ENCODE measurements at places on chromosomes 2 and 18. TPM values are rescaled to one million over a fixed set of nuclear protein-coding genes. Genes with fewer than 3 reads are reported as not detected.

The MSTN gene
- 0.02 TPM for total RNA-seq

The ALPP gene
- total RNA-seq = 0.84 TPM

DNA sequence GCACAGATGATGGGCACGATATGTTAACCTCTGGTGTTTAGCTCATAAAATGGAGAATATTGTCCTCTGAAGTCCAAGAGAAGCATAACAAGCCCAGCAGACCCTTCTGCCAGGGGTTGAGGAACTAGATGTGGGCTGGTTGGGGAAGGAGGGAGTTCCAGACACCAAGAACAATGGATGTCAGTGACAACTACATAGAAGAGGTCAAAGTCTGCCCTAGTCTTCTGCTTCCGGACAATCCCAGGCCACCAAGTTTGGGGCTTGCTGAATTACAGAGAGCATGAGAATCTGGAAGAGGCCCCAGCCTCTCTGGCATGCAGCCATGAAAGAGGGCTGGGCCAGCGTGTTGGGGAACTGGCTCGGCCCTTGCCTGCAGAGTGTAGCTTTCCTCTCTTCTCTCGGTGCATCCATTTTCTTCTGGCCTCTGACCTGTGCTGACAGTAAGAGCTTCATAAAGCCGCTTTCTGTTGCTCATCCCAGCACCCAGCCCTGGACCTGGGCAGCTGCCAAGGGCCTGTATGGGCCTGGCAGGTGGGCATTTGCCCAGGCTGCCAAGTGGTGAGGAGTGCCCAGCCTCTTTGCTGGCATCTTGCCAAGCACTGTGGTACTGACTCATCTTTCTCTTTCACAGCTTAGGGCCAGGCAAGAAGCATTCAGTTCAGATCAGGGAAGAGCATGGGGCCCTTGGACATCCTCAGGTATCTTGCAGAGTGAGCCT is 14.6 kb upstream of the LAPTM4A start:
- DNase-seq = peak; percentile 95

The CIDEA gene
- total RNA-seq = not detected

The C2orf78 gene
- not detected for total RNA-seq

GRCh38 chr18:9405130-9405529 is 70.2 kb upstream of the RALBP1 start:
- no peak for DNase-seq

DNA sequence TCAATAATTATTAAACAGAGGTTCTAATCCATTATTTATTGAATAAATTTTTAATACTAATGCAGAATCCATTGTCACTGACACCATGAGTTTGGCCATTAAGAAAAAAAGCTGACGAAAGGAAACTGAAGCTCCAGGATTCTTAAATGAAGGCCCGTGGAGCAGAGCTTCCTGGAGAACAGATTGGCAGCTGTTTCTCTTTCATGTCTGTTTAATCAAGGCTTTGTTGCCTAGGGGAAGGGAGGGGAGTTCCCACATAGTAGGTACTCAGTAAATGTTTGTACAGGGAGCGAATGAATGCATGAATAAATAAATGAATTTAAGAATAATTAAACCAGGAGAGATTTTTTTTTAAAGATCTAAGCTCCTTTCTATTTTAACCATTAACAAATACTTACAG is 315.1 kb upstream of the KLHL29 start:
- no peak for DNase-seq

The KDSR gene
- total RNA-seq = 32.9 TPM

The GCKR gene
- not detected for total RNA-seq
